ENCODE measurements at places on chromosomes 6 and 20. TPM values are rescaled to one million over a fixed set of nuclear protein-coding genes. Genes with fewer than 3 reads are reported as not detected.

The C20orf173 gene
- total RNA-seq, result not detected

The RAET1L gene
- not detected for total RNA-seq

The TP53TG5 gene
- not detected for total RNA-seq

The DSP gene
- total RNA-seq, result 18.4 TPM

The DDX43 gene
- 3.5 TPM for total RNA-seq

The FAM217A gene
- total RNA-seq, result not detected

The POM121L2 gene
- total RNA-seq, result not detected

DNA sequence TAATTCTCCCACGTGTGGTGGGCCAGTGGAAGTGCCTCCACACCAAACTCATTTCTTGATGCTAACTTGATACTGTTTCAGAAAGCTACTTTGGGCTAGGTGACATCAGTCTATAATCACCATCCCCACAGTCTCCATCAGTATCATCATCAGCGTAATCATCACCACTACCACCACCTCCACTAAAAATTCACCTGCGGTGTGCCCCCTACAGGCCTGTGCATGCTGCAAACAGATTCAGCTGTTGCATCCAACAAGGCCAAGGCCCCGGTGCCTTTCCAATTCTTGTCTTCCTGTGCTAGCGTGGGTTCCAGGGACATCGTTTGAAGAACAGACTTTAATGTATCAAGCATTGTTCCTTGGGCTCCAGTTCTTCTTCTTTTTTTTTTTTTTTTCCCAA, 201.3 kb upstream of the EXOC2 start:
- no peak for DNase-seq

DNA sequence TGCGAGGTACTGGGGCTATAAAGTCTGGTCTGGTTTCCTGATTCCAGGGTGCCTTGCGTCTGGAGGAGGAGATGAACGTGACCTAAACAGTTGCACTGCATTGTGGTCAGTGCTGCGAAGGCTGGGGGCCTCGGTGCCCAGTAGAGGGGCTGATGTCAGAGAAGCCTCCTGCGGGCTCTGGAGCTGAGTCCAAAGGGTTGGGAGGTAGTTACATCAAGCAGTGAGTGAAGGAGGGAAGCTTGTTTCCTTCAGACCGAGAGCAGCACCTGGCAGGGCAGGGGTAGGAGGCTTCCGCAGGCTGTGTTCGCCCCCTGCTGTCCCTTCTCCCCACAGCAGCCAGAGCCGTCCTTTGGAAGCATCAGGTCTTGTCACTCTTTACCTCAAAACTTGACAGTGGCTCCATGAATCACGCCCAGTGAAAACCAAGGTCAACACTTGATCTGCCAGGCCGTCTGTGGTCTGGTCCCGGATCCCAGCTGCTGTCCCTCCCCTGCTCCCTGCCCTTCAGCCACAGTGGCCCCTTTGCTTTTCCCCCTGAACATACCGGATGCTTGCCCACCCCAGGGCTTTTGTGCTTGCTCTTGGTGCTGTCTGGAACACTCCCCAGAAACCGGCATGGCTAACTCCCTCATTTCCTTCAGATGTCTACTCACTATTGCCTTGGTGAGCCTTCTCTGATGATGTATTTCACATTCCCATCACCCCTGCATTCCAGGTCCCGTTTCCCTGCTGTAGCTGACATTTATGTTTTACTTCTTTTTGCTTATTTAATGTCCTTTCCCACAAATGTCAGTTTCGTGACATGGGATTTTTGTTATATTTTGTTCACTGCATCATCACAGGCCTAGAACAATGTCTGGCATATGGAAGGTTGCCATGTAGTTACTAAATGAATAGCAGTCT, 7.0 kb downstream of the DYNLRB1 start:
- DNase-seq, result peak; percentile 75

GRCh38 chr6:135025775-135026174, 28.8 kb downstream of the HBS1L start:
- no peak for DNase-seq

DNA sequence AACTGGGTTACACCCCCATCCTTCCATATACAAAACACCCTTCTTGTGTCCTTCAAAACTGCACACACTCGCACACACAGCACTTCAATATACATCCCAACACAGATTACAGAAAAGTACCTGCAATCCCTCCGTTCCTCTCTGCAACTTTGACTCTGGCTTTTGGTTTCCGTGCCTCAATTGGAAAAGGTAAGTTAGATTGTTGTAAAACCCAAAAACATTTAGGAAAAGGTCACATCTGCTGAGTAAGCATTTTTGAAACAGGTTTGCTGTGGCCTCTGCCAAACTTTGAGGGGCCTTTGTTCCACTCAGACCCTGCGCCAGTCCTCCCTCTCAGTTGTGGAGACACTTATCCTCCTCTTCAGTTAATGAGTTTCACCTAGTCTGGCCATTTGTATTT, 4.2 kb downstream of the NKX2-4 start:
- no peak for DNase-seq

DNA sequence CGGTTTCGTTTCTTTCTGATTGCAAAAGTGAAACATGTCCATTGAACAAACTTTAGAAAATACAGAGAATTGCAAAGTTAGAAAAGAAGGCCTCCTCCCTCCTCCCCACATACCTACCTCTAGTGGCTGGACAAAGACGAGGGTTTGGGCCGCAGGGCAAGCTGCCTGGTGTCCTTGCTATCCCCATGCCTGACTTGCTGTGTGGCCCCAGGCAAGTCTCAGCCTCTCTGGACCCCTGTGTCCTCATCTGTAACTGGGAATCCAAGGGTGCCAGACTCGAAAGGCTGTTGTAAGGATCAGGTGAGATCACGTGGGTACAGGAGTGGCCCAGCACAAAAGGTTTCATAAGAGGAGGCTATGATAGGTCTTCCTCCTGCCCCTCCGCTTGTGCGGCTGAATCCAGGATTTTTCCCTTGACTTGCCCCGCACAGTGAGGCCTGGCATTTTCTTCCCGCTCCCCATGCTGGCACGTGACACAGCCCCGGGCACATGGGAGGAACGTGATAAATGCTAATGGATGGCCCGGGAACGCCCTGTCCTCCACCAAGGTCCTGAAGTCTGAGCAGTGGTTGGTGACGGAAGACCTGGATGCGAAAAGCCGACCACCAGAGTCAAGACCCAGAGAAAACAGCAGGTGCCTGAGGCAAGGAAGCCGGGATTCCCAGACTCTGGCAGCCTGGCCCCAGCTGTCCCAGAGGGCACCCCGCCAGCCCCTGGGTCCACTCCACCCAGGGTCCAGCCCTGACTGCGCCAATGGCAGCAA, 55.8 kb downstream of the UBE2V1 start:
- DNase-seq, result no peak

- DNase-seq, result no peak
These were observed 13.2 kb downstream of the CCN2 start for GRCh38 chr6:131937703-131938631.

DNA sequence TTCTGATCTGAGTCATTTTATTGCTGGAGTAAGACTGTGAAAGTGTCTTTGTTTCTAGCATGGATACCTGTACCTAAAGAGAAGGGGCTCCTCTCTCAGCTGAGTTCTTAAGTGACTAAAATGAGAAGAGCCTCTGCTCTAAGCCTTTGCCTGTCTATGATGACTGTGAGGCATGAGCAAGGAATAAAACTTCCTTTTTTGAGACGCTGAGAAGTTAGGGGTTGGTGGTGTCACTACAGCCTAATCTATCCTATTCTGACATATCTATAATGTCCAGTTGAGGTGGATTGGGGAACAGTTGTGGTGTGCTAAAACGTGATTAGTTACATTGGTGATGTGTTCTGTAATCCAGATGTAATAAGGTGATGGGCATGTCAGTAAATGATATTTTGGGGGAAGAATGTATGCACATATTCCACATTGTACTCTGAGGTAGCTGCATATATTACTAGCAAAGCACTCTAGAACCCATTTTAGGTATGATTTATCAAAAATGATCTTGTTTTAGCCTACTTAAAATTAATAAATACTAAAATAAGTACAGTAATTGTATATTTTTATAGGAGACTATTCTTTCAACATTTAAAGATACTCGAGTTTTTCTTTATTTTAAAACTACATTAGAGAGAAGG, 18.1 kb downstream of the ADGRB3 start:
- no peak for DNase-seq

DNA sequence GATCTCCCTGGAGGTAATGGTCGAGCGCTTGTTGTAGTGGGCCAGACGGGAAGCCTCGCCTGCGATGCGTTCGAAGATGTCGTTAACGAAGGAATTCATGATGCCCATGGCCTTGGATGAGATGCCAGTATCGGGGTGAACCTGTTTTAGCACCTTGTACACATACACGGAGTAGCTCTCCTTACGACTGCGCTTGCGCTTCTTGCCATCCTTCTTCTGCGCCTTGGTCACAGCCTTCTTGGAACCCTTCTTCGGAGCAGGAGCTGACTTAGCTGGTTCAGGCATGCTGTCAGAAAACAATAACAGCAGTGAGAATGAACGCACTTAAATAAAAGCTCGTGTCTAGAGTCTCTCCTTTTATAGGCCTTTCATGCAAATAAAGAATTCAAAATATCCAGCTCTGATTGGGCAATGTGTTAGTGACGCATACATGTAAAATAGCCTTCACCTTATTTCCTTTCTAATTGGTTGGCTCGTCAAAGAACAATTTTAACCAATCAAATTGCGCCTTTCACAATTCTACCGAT, 129.2 kb downstream of the HFE start:
- peak; percentile 100 for DNase-seq

GRCh38 chr6:84652356-84653026, 111.9 kb downstream of the TBX18 start:
- DNase-seq, result peak; percentile 36

GRCh38 chr6:12030993-12031550, 19.0 kb downstream of the HIVEP1 start:
- no peak for DNase-seq

Measured in Caki2 (cell line).